Left colon (tissue), 2 donors: ENCODE measurements at places on chromosomes 2 and 18.

- no peak for DNase-seq
Observed at GRCh38 chr2:217316743-217317142, 456.9 kb upstream of the TNP1 start.

GRCh38 chr18:35717182-35717581 is 135.6 kb downstream of the GALNT1 start:
- DNase-seq, result no peak

DNA sequence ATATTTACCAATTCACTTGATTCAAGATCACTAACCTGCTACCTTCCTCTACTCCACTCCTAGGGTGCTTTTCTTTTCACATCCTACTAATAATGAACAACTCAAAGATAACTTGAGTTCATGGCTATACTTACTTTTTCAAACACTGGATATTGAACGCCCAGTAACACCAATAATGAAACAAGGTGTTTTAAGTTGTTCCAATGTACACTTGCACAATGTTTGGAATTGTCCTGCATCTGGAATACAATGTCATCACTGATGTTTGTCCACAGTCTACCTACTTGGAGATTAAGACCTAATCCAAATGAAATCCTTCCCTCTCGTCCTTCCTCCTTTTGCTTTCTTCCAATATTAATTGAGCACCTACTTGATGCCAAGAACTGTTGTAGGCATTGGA is 218.3 kb upstream of the TMEM200C start:
- no peak for DNase-seq

DNA sequence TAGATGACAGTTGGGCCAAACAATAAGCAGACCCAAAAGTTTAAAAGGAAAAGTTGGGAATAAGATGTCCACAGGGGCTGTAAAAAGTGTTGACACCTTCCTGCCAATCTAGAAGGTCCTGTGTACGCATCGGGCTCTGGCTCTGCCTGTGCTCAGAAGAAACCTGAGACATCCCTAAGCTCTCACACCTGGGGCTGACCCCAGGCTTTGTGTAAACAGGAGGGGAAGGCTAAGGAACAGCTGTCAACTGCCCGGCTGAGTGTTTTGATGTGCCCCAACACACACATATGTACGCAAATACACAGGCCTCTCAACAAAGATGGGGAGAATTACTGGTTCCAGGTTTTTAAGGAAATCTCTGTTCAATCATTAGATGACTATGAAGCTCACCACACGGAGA is 59.5 kb downstream of the TMEM131 start:
- DNase-seq, result no peak

DNA sequence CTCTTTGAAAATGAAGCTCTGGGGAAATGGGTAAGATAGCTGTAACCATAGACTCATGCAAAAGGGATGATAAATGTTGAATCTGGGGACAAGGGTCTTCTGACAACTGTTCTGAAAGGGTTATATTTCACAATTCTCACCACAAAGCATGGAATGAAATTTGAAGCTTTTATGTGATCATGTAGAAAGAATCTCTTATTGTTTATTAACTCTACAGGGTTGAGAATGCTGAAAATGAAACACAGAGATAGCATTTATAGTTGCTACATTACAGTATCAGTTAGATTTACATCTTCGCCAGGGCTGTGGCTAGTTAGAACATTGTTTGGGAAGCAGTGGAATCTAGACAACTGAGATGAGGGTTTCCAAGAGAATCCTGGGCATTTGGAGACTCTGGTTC is 97.4 kb upstream of the LHCGR start:
- DNase-seq, result no peak

DNA sequence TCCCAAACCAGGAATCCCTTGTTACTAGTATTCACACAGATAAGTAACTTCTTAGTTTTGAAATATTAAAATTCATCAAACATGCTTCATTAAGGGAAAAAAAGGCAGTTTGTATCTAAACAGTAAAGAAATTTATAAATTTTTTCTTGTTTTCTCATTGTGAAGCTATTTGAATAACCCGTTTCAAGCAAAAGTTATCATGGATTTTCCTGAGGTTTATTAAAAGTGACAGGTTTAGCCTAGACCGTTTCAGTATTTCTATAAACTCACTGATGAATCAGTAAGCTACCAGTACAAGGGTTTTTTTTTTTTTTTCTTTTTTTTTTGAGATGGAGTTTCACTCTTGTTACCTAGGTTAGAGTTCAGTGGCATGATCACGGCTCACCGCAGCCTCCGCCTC is 20.0 kb downstream of the ZNF532 start:
- DNase-seq, result no peak
